ENCODE measurements at places on chromosomes 12 and 14.

- DNase-seq: no peak
Observed at GRCh38 chr12:26627335-26627734, 205.7 kb downstream of the ITPR2 start.

DNA sequence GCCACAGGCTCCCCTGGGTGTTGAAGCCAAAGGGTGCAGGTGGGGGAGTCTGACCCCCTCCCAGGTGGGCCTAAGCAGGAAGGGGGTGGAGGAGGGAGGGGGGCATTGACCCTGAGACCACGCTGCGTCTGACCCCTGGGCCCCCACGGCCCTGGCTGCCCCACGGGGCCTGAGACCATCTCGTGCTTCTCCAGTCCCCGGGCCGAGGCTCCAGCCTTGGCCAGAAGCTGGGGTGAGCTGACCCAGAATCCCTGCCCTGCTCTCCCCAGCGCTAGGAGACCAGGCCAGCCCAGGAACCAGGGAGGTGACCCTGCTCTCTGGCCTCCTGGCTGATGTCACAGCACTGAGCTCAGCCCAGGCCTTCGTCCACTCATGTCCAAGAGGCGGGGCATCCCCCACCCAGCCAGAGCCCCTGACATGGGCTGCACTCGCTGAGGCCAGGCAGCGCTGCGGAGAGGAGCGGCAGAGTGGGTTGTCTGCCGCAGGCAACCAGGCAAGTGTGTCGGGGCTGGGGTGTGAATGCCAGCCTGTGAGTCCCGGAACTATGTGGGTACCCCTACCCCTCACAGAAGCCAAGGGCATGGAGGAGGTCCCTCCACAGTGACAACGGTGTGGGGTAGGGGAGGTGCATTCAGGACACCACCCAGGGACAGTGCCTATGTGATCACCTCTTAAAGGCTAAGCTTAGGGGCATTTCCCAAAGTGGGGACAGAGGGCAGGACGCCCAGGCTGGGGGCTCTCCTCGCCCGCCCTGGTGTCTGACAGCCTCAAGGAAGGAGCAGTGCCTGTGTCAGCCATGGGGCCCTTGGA, 6.3 kb downstream of the TRMT61A start:
- no peak for DNase-seq

GRCh38 chr12:13198876-13199275, 2.4 kb downstream of the EMP1 start:
- no peak for DNase-seq

DNA sequence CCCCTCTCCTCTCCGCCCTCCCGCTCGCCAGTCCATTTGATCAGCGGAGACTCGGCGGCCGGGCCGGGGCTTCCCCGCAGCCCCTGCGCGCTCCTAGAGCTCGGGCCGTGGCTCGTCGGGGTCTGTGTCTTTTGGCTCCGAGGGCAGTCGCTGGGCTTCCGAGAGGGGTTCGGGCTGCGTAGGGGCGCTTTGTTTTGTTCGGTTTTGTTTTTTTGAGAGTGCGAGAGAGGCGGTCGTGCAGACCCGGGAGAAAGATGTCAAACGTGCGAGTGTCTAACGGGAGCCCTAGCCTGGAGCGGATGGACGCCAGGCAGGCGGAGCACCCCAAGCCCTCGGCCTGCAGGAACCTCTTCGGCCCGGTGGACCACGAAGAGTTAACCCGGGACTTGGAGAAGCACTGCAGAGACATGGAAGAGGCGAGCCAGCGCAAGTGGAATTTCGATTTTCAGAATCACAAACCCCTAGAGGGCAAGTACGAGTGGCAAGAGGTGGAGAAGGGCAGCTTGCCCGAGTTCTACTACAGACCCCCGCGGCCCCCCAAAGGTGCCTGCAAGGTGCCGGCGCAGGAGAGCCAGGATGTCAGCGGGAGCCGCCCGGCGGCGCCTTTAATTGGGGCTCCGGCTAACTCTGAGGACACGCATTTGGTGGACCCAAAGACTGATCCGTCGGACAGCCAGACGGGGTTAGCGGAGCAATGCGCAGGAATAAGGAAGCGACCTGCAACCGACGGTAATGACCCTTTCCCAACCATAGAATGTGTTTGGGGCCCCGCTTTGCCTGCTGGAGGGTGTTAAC, 615 bp downstream of the CDKN1B start:
- peak; percentile 8 for DNase-seq

GRCh38 chr12:104010606-104011169, 39.3 kb downstream of the GLT8D2 start:
- DNase-seq: no peak

- DNase-seq: no peak
Observed at GRCh38 chr14:94707494-94707893, 62.4 kb downstream of the GSC start.

GRCh38 chr12:19491863-19492262, 52.6 kb downstream of the AEBP2 start:
- no peak for DNase-seq

DNA sequence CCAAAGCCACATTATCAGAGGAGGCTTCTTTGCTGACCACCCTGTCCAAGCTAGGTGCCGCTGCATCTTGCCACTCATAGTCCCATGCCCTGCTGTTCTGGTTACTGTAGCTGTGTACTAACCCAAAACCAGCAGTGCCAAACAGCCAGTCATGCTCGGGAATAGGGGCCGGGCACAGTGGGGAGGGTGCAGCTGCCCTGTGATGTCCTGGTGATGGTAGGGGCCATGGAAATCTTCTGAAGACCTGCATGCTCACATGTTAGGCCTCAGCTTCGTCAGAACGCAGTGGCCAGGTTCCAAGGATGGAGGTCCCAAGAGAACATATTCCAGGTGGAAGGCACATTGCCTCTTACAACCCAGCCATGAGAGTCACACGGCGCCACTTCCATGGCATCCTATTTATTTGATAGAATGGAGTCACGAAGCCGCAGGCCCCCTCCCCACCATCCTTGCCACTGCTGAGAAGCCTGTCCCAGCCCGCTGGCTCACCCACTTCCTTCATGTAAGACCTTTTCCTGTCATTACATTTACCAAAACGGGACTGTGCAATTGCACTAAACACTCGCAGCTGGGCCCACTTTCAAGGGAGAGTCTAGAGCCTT, 48.5 kb downstream of the FAM222A start:
- no peak for DNase-seq

- no peak for DNase-seq
Observed at GRCh38 chr12:68319988-68320623, 12.1 kb downstream of the MDM1 start.

- no peak for DNase-seq
Observed at GRCh38 chr12:29983851-29984250, 200.1 kb upstream of the TMTC1 start.

DNA sequence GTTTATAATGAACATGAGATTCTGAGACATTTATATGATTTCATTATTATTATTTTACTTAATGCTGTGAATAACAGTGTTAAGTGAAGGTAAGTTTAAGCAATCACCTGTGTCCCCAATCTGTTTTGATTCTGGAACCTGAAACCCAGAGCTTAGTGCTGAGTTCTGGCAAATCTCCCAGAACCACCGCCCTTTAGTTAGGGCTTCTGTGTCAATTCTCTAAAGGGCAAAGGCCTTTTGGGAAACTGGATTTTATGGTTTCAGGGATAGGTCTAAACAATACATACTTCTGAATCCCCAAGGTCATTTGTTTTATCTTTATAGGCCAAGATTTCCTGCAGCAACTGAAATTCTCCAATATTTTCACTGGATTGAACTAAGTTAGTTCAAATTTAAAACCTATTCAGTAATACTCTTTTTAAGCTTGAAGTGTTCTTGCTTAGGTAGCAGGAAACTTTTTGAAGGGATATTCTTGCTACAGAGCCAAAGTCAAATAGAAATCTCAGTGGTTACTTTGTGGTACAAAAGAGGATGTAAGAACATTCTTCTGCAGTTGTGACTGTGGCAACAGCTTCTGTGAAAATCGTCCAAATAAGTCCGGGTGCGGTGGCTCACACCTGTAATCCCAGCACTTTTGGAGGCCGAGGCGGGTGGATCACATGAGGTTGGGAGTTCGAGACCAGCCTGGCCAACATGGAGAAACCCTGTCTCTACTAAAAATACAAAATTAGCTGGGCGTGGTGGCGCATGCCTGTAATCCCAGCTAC, 10.0 kb upstream of the PKP2 start:
- DNase-seq: no peak

DNA sequence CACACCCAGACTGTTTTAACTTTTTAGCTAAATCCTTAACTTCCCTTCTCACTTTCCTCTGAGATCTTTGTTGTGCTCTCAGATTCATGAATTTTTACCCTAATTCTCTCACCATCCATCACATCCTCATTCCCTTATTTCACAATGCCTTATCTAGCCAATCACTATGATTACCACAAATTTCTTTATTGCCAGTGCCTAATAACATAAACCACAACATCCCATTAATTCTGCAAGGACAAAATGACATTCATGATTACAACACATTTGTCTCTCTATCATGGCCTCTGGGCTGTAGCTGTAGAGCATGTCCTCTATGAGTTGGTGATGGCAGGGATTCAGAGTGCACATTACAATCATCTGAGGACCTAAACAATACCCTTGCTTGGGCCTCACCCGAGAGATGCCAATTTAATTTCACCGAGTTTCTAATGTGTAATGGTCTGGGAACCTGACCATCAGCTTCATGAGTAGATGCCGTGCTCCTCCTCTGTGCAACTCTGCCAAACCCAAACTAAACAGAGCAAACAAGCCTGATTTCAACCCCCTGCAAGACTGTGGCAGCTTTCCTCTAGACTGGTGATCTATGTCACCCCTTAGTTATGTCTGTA, 99.3 kb downstream of the SPTSSA start:
- DNase-seq: no peak

GRCh38 chr14:35383569-35384454, 20.7 kb downstream of the NFKBIA start:
- DNase-seq: no peak

DNA sequence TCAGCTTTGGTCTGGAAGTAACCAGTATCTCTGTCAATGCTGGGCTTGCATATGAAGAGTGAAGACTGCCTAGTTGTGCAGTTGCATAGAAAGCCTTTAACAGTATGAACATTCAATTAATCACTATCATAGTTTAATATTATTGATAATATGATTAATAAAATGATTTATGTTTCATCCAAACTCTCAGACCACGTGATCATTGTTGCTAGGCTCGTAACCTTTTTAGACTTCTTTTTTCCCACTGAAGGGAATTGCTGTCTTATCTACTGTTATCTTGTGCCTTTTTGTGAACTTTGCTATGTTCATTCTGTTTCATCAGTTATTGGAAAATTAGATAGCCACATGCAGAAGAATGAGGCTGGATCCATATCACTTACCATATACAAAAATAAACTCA, 536.4 kb upstream of the NOVA1 start:
- no peak for DNase-seq

All from T-helper 2 cell (primary cell).